K562 (cell line): ENCODE measurements at places on chromosomes 3 and 15. TPM values are rescaled to one million over a fixed set of nuclear protein-coding genes. Genes with fewer than 3 reads are reported as not detected.
A peak's percentile ranks its signal among the peaks of the same experiment; 100 is the strongest.

- no peaks in the 10 kb centered on the region for H3K36me3 ChIP-seq
- peaks cover 54% of the 10 kb centered on the region for H3K27me3 ChIP-seq
- H3K4me3 ChIP-seq: no peak overlapping the region
- H3K4me1 ChIP-seq: no peaks in the 10 kb centered on the region; the same call in 2 of the 3 replicates
These were observed 3.7 kb upstream of the FAM107A start for GRCh38 chr3:58580826-58581327.

ZNF502 gene
- 0.65 and 0.73 TPM in 2 replicates for total RNA-seq

GRCh38 chr3:129855832-129856419, 37.6 kb downstream of the TMCC1 start:
- peak overlapping the region; percentile 77 for H3K27ac ChIP-seq
- no peaks in the 10 kb centered on the region; the same call in 2 of the 3 replicates for H3K36me3 ChIP-seq
- H3K4me1 ChIP-seq: peaks cover 24% of the 10 kb centered on the region; the same call in 2 of the 3 replicates
- no peak overlapping the region for H3K4me3 ChIP-seq

- DNase-seq: no peak
- H3K27me3 ChIP-seq: no peaks in the 10 kb centered on the region
- no peak overlapping the region for H3K27ac ChIP-seq
These were observed 68.8 kb upstream of the OXTR start for GRCh38 chr3:8838234-8838633.

GRCh38 chr15:43135351-43135750, 2.0 kb downstream of the TMEM62 start:
- no peak overlapping the region for H3K4me3 ChIP-seq
- no peak overlapping the region for H3K27ac ChIP-seq
- no peak for DNase-seq

GRCh38 chr3:117848606-117849005, 1139.0 kb downstream of the TUSC7 start:
- H3K4me1 ChIP-seq: no peaks in the 10 kb centered on the region
- no peaks in the 10 kb centered on the region for H3K36me3 ChIP-seq
- no peaks in the 10 kb centered on the region for H3K27me3 ChIP-seq
- no peak overlapping the region for H3K4me3 ChIP-seq
- no peak overlapping the region for H3K27ac ChIP-seq
